ENCODE measurements at places on chromosomes 2 and 18. TPM values are rescaled to one million over a fixed set of nuclear protein-coding genes. Genes with fewer than 3 reads are reported as not detected.

BOLA3 gene
- 28.9 TPM for polyA plus RNA-seq

PLA2R1 gene
- polyA plus RNA-seq: 112 TPM

TMEM169 gene
- polyA plus RNA-seq: 13.4 TPM

GRCh38 chr18:3819961-3820360, 370.0 kb downstream of the TGIF1 start:
- DNase-seq: no peak
